ENCODE measurements at places on chromosomes 13 and 19. TPM values are rescaled to one million over a fixed set of nuclear protein-coding genes. Genes with fewer than 3 reads are reported as not detected.

- no peak for DNase-seq
Observed at GRCh38 chr13:75368167-75368566, 113.8 kb downstream of the TBC1D4 start.

DNA sequence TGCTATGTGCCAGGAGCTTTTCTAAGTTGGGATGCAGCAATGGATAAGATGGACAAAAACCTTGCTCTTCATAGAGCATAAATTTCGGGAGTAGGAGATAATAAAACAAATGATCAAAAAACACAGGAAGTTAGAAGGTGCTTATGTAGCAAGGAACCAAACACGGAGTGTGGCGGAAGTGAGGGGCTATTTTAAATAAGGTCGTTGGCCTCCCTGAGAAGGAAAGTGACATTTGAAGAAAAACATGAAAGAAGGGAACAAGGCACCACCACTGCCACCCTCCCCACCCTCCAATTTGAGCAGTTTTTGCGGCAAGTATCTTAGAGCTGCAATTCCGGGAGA is 3.2 kb upstream of the GSX1 start:
- DNase-seq, result no peak

GRCh38 chr13:114073881-114074612 is 58.4 kb downstream of the RASA3 start:
- DNase-seq, result no peak

GRCh38 chr13:79973533-79973963 is 367.4 kb downstream of the SPRY2 start:
- DNase-seq, result no peak

GRCh38 chr13:110500341-110500740 is 61.2 kb downstream of the RAB20 start:
- no peak for DNase-seq

DNA sequence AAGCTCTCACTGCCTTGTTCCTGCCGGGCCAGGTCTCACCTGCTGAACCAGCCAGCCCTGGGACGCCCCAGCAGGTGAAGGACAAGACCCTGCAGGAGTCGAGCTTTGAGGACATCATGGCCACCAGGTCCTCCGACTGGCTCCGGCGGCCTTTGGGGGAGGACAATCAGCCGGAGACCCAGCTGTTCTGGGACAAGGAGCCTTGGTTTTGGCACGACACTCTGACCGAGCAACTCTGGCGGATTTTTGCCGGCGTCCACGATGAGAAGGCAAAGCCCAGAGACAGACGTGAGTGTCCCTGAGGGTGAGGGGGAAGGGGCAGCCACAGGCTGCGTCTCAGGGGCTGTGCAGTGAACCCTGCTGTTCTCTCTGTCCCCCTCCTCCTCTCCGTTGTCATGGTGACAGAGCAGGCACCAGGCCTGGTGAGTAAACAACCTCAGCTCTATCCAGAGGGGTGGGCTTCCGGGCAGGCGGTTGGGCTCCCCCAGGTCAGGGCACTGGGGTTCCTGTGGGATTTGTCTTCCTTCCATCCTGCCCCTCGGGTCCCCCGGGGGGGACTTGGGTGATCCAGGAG is 9.7 kb downstream of the TLE6 start:
- DNase-seq, result no peak

- DNase-seq, result no peak
Observed at GRCh38 chr13:26498656-26499601, 58.6 kb upstream of the WASF3 start.

GRCh38 chr13:59176775-59177174 is 987.0 kb downstream of the DIAPH3 start:
- no peak for DNase-seq

DNA sequence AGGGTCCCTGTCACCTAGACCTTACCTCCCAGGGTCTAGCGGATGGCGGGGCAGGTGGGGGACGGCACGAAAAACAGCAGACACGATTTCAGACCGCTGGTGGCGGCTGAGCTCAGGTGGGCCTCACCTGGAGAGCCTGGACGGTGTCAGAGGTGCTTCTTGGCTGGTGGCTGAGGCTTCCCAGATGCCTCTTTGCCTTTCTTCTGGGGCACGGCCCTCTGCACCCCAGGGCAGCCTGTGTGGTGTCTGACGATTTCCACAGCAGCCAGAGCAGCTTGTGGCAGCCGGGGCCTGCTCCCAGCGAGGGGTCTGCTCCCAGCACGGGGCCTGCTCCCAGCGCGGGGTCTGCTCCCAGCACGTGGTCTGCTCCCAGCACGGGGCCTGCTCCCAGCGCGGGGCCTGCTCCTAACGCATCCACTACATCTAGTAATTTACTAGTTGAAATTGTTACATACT is 66.7 kb downstream of the ATP11A start:
- DNase-seq, result no peak

- DNase-seq, result no peak
Observed at GRCh38 chr13:45575146-45575829, 40.3 kb downstream of the ERICH6B start.

- no peak for DNase-seq
Observed at GRCh38 chr19:41646589-41647204, 19.8 kb upstream of the CEACAM4 start.

- DNase-seq, result no peak
Observed at GRCh38 chr13:32903720-32904119, 112.5 kb upstream of the KL start.

DNA sequence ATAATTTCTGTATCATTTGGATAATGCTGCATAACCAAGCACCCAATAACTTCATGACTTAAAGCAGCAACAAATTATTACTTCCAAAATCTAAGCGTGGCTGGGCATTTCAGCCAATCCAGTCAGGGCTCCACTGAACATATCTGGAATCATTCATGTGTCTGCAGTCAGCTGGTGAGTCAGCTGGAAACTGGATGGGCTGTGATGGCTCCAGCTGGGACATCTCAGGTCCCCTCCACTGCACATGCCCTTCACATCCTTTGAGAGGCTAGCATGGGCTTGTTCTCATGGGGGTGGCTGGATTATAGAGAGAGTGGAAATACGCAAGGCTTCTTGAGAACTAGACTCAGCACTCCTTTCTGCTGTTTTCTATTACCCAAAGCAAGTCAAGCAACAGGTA is 961.9 kb downstream of the DIAPH3 start:
- no peak for DNase-seq

DNA sequence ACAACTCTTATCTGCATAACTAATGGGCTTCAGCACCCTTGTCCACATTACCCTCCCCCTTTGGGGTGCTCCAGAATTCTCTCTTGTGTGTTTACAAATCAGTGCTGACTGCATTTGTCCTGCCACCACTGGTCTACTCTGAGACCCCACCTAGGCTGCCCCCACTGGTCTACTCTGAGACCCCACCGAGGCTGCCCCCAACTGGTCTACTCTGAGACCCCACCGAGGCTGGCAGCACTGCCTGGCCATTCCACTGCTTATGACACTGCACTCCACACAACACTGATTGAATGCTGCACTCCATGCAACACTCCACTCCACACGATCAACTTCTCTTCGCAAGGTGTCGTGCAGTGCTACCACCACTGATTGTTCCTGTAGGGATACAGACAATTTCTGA is 1459.2 kb upstream of the SLC10A2 start:
- no peak for DNase-seq

- DNase-seq, result no peak
Observed at GRCh38 chr19:28028881-28029444, 1184.0 kb downstream of the UQCRFS1 start.

DNA sequence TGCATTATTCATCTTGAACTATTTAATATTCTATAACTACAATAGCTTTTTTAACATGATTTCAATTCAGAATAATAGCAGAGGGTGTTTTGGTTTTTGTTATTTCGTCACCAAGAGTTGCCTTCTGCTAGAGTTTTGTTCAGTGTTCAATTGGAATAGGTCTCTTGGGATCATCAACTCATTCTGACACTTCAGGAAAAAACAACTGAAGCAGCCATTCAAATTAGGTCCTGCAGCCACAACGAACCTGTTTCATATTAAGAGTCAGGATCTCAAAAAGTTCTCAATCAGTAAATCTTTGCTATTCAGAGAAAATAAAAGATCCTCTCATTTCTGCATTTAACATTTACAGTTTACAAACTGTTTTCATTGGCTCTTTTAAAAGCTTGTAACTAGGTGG is 2.4 kb upstream of the CHAMP1 start:
- no peak for DNase-seq

FAM83E gene
- 0.80 TPM for total RNA-seq

CRYL1 gene
- total RNA-seq, result 16.8 TPM

RNF225 gene
- total RNA-seq, result 62.7 TPM

ZNF850 gene
- 1.6 TPM for total RNA-seq

ZNF791 gene
- 31.1 TPM for total RNA-seq

ZNF91 gene
- 36.7 TPM for total RNA-seq

PTH2 gene
- total RNA-seq, result not detected

IL17D gene
- total RNA-seq, result 3.5 TPM

ZNF626 gene
- 13.7 TPM for total RNA-seq

SLC25A41 gene
- total RNA-seq, result not detected

All from lower leg skin (tissue), 4 donors.